ENCODE measurements at places on chromosomes 6 and 20.

DNA sequence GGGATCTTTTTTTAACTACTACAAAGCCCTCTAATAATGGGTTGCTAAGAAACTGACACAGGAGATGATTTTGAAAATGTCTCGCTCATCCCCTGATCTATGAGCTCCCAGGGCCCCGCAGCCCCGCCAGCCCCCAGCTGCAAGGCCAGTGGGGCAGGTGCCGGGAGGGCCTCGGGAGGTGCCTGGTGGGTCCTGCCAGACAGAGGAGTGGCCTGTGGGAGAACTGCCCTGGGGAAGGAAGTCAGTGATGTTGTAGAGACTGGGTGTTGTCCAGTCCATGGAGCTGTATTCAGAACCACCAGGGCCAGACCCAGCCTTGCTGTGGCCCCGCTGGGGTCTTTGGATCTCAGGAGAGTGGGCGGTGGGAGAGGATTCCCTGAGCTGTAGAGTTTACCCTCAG, 258.7 kb downstream of the TAF4 start:
- DNase-seq = no peak

GRCh38 chr20:40056171-40056570, 632.9 kb downstream of the MAFB start:
- no peak for DNase-seq

DNA sequence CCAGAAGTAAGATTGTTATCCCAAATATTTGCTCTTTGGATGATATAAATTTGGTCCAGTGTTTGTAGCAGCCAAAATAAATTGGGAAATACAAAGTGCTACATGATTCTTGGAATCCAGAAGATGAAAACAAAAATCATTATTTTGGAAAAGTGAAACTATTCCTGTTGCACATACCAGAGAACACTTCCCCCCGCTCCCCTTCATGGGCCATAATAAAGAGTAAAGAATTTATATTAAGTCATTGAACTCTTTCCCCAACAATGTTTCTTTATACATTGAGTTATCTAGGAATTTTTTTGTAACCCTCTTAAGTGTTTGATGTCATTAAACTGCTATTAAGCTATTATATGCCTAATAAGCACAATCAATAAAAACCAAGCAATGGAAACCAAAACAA, 490.4 kb upstream of the HS3ST5 start:
- DNase-seq = no peak

- no peak for DNase-seq
These were observed 166.1 kb upstream of the OPRM1 start for GRCh38 chr6:153872946-153873345.

- DNase-seq = no peak
These were observed 113.9 kb upstream of the TMEM170B start for GRCh38 chr6:11423667-11424066.

DNA sequence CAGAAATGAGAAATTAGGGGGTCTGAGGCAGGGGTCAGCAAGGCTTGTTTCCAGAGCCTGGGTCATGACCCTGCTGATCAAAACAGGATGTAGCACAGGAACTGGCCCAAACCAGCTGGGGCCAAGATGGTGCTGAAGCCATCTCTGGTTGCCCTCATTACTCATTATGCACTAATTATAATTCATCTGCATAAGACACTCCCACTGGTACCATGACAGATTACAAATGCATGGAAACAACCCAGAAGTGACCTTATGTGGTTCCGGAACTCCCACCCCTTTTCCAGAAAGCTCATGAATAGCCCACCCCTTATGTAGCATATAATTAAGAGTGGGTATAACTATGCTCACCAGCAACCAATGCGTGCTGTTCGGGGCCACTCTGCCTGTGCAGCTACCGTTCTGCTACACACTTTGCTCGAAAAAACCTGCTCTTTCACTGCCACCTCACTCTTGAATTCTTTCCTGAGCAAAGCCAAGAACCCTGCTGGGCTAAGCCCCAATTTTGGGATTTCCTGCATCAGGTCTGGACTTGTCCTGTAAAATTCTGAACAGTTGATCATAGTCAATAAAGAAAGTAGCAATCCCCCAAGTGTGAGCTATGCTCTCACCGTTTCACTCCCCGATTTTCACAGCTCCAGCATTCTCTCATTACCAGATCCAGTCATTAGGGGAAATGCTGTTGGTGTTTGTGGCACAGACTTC, 122.3 kb downstream of the WDR27 start:
- DNase-seq = no peak

DNA sequence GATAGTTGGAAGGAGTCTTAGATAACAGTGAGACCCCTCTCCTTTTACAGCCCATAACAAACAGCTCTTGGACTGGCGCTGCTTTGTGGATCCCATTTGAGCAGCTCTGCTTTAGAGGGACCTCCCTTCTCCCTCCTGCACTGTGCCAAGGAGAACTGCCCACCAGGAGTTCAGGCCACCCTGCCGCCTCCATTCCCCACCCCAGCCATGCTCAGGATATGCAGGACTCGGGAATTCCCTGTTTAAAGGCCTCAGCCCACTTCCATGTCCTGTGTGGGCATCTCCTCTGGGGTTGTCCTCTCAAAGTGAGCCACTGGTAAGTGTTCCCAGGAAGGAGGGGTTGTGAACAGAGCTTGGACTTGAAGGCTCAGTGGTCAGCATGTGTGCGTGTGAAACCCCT, 312.6 kb upstream of the RNF24 start:
- no peak for DNase-seq

- no peak for DNase-seq
These were observed 179.1 kb downstream of the THBS2 start for GRCh38 chr6:169074526-169074925.

GRCh38 chr20:57409316-57409671, 18.1 kb downstream of the RBM38 start:
- DNase-seq = no peak

GRCh38 chr20:5172167-5172601, 45.4 kb downstream of the CDS2 start:
- no peak for DNase-seq

- DNase-seq = no peak
These were observed 749.9 kb downstream of the HACE1 start for GRCh38 chr6:104109806-104110205.

DNA sequence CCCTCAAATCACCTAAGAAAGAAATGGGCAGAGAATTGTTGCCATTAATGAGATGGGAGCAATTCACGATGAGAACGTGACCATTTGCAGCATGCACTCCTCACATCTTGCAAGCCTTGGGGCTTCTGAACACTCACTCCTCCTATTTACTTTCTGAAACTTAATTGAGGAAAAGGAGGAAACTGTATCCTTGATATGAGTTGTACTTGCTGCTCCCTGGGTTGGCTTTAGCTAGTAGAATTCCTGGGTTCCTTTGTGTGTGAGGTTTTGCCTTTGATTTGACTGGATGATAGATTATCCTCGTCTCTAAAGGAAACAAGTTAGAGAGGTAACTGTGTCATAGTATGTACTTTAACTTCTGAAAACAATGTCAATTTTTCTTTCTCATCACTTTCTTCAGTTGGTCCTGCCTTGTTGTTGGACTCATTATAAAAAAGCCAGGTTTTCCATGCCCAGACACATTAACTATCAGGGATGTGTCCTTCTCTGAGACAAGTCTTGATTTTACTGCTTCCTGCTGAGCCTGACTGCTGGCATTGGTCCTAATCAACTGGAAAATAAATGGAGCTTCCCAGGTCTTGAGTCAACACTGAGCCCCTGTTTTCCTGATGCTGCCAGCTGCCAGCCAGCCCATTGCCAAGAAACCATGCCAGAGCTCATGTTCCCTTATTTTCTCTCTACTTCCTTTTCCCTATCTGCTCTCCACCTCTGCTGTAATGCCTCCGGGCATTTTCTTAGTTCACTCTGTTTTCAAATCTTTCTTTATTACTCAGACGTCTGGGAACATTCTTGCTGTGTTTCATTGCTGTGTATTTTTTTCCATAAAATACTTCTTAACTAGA, 6.0 kb upstream of the MRAP2 start:
- no peak for DNase-seq

DNA sequence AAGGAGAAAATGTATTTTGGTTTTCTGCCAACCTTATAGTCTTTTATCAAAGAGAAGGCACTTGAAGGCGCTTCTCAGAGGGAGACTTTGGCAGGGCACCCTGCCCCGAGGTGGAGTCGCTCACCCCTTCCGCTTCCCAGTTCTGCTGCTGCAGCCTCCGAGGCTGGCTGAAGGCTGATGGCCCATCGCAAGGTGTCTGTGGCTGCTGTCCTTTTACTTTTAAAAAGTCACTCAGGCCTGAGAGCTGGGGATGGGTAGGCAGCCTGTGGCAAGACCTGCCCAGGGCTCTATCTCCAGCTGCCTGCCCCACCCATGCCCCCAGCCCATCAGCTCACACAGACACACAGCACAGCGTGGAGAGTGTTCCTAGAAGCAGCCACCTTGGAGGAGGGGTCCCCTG, 206.6 kb upstream of the CST7 start:
- no peak for DNase-seq

GRCh38 chr20:19380211-19380610, 167.8 kb downstream of the SLC24A3 start:
- no peak for DNase-seq

DNA sequence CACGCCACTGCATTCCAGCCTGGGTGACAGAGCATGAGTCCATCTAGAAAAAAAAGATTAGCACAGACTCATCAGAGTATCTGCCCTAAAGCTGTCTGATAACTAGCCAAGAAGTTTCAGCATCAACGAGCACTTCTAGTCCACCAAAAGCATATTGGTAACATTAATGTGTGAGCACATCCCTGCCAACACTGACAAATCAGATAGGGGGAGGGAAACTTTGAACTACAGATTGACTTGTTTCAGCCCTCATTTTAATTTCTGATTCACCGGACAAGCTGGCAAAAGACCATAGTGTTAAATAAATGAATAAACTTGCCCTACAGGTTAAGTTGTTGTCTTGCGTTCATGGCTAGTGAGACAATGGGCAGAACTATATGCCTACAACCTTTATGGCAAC, 7.7 kb upstream of the SEC63 start:
- DNase-seq = no peak

DNA sequence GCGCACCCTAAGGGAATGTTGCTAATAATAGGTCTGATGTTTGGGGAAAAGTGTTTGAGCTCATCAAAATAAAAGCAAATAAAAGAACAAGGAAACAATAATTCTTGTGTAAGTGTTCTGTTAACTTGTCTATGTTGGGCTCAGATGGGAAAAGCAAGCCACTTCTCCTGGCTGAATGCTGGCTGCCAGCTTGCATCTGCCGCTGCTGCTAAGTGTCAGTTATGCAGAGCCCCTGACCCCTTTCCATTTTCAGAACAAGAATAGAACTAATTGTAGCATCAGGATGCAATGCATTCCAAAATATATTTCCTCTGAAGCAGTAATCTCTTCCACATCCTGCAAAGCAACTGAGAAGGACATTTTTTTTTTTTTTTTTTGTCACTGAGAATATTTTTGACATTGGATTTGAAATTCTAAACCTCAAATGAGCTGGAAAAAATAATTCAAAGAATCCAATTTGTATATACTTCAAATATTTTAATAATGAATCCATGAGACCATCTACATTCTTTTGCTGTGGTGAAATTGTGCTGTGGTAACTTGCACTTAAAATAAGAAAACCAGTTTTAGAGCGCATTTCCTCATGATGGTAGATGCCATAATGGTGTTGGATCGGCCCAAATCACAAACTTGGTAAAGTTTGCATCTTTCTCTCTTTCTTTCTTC, 43.9 kb upstream of the DEK start:
- DNase-seq = no peak

- no peak for DNase-seq
These were observed 43.8 kb downstream of the POPDC3 start for GRCh38 chr6:105135907-105136430.

DNA sequence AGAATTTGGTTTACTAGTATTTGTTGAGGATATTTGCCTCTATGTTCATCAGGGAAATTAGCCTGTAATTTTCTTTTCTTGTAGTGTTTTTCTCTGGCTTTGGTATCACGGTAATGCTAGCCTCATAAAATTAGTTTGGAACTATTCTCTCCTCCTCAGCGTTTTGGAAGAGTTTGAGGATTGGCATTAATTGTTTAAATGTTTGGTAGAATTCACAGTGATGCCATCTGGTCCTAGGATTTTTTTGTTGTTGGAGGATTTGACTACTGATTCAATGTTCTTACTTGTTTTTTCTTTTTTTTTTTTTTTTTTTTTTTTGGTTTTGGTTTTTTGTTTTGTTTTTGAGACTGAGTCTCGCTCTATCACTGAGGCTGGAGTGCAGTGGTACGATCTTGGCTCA, 156.2 kb upstream of the BTBD3 start:
- DNase-seq = no peak

GRCh38 chr6:73632346-73632745, 21.4 kb downstream of the SLC17A5 start:
- no peak for DNase-seq

- DNase-seq = no peak
These were observed 17.7 kb downstream of the PDSS2 start for GRCh38 chr6:107441682-107442081.

DNA sequence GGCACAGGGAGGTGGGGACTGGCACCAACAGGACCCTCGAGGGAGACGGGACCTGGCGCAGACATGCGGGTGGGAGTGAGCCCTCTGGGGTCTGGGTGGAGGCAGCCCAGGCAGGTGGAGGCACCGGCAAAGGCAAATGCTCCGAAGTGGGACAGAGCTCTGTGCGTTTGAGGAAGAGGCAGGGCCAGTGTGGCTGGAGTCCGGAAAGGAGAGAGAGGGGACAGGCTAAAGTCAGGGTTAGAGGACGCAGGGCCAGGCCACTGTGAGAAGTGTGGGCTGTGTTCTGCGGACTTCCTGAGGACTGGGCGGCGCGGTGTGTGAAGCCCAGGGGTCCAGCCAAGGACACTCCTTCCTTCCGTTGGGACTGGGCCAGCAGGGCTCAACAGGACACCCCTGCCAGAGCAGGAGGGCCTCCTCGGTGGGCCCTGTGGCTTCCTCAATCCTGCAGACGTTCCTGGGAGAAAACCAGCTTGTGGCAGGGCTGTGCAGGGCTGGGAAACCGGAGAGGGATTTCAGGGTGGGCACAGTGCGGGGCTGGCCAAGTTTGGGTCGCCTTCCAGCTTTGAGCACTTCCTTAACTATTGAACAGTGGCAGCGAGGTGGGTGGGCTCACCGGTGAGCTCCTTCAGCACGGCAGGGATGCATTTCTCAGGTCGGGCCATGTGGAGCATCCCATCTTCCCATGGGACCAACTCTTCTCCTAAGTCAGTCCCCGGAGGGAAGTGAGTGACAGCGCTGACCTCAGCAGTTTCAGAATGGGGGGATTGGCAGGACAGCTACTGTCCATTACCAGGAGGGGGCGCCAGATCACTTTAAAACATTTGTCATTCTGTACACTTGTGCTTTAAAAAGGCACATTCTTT, 22.5 kb downstream of the MOCS3 start:
- no peak for DNase-seq

DNA sequence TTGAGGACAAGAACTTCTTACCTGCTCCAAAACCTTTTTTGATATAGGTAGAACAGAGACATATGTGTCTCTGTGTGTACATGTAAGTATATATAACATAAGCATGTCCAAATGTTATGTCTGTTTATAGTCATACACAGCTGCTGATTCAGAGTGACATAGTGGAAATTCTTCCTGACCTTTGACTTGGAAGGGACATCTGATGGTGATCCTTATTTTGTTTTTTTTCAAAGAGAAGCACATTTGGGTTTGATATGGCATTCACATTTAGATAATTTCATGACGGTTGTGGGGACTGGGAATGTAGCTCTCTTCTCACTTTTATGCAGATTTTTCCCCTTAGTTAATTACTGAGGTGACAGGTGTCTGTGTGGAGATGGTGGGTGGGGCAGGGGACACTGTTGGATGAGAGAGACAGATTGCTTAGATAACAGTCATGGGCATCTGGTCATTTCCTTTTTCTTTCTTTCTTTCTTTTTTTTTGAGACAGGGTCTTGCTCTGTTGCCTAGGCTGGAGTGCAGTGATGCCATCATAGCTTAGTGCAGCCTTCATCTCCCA, 39.0 kb downstream of the FARS2 start:
- no peak for DNase-seq

- no peak for DNase-seq
These were observed 213.2 kb upstream of the FKBP1C start for GRCh38 chr6:62998022-62998421.
